NCI-H2171 treated with DMSO at 0.1 percent for 48 hours (cell line): ENCODE measurements at places on chromosomes 7 and 10.

DNA sequence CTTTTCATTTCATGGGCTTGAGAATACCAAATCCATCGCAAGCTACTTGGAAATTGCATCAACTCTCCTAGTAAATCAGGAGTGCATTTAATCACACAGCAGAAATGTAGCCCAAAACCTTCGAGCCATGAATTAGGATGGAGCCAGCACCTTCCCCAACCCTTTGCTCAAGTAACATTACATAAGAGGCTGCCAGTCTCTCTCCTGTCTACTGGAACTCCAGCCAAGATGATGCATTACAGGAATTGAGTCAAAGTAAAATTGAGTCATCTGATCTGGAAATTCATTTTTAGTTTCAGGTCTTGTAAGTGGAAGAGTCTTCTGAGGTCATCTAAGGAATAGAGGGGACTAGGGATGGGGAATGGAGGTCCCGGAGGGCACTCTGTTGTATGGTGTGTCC is 69.7 kb upstream of the FHIP2A start:
- DNase-seq: no peak

- no peak for DNase-seq
Observed at GRCh38 chr7:8499128-8499527, 65.7 kb downstream of the NXPH1 start.

- DNase-seq: no peak
Observed at GRCh38 chr10:15626937-15627336, 92.8 kb downstream of the ITGA8 start.

DNA sequence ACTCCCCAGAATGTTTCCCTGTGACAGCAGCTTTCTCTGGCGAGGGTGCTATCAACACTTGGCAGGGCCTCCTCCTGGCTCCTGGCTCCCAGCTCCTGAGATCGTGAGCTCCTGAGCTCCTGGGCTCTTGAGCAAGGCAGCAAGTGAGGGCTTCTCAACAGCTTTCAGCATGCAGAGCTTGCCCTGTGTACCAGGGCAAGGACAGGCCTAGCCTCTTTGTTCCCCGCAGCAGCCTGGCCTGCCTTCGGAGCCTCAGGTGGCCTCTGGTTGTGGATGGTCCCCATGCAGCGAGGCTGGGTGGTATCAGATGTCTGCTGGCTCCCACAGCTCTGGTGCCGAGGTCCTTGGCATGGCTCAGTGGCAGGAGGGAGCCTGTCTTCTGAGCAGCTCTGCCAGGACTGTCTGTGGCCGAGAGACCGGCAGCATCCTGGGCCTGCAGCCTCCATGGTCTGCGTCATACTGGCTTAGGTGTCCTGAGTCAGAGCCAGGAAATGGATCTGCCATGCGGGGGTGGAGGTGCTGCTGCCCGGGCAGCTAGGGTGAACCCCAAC is 44.2 kb downstream of the ZMIZ1 start:
- DNase-seq: peak; percentile 5

- no peak for DNase-seq
Observed at GRCh38 chr10:72659694-72660093, 32.2 kb upstream of the MCU start.

DNA sequence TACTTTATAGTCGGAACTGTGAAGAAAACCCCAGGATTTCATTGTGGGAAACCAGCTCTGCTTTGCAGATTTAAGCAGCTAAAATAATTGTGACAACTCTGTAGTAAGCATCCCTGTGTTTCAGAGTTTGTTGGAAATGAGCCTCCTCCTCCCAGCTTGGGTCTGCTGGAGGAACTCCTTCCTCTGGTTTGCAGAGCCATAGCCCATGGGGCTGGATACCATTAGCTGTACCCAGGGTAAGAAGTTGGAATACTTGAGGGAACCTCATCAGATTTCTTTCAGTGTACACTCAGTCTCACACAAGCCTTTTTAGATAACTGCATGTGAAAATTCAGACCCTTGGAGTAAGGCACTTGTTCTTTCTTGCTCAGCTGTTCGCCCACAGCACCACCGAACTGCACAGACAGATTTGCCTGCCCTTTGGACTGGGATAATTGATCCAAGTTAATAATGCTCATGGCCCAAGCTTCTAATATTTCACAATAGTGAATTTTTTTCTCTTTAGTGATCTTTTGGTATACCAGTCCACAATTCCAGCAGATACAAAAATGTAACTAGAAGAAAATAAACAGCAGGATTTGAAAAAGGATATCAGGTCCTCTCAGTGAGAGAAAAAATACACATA is 467.4 kb upstream of the FZD8 start:
- no peak for DNase-seq

GRCh38 chr10:81101062-81101461 is 563.4 kb downstream of the SH2D4B start:
- no peak for DNase-seq

- no peak for DNase-seq
Observed at GRCh38 chr7:21071561-21072501, 285.1 kb upstream of the SP8 start.

GRCh38 chr7:142375710-142376313 is 118.0 kb upstream of the PRSS58 start:
- DNase-seq: no peak

GRCh38 chr7:92843034-92843760 is 6.8 kb upstream of the CDK6 start:
- no peak for DNase-seq

GRCh38 chr7:39909526-39909925 is 40.5 kb upstream of the CDK13 start:
- no peak for DNase-seq

GRCh38 chr10:128210215-128211063 is 84.2 kb upstream of the MKI67 start:
- DNase-seq: no peak

- DNase-seq: peak; percentile 4
Observed at GRCh38 chr7:30212701-30213111, 71.7 kb upstream of the ZNRF2 start.

DNA sequence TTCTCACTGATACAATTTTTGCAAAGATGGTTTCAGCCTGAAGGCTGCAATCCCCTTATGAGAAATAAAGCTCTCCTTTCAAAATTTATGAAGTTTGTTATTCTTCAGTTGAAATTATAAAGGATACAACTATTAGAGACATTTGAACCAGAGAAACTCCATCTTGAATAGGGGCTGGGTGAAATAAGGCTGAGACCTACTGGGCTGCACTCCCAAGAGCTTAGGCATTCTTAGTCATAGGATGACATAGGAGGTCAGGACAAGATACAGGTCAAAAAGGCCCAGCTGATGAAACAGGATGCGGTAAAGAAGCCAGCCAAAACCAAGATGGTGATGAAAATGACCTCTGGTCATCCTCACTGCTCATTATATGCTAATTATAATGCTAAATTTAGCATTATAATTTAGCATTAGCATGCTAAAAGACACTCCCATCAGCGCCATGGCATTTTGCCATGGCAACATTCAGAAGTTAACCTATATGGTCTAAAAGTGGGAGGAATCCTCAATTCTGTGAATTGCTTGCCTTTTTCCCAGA is 22.4 kb upstream of the IFIT1B start:
- no peak for DNase-seq

DNA sequence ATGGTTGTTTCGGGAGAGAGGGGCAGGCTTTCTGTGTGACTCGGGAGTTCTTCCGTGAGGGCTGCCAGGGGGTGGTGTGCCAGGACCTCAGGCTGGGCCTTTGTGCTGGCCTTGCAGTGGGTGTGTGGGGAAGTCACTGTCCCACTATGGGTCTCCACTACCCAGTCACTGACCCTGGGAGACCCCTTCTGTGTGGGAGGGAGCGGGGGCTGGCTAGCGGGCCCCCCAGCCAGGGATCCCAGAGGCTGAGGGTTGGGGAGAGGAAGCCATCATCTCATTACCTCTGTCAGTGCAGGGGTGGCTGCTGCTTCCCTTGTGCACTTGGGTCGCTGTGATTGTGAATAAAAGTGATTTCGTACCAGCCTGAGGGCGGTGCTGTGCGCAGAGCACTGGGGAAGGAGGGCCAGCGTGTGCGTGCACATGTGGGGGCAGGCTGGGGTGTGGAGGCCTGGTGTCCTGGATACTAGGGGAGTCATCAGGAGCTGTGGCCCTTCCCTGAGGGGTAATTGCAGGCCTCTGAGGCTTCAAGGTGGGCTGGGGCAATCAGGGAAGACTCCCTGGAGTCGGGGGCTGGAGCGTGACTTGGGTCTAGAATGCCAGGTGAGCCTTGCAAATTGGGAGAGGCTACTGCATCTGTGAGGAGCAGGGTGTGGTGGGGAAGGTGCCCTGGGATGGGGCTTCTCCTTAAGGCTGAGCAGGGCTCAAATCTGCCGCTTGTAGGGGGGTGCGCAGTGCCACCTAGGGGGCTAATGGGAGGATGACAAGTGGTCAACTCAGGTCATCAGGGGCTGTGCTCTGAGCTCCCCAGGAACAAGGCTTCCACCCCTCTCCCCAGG is 98.9 kb downstream of the NEURL1 start:
- DNase-seq: peak; percentile 28

GRCh38 chr10:91367127-91367531 is 43.0 kb upstream of the HECTD2 start:
- no peak for DNase-seq

DNA sequence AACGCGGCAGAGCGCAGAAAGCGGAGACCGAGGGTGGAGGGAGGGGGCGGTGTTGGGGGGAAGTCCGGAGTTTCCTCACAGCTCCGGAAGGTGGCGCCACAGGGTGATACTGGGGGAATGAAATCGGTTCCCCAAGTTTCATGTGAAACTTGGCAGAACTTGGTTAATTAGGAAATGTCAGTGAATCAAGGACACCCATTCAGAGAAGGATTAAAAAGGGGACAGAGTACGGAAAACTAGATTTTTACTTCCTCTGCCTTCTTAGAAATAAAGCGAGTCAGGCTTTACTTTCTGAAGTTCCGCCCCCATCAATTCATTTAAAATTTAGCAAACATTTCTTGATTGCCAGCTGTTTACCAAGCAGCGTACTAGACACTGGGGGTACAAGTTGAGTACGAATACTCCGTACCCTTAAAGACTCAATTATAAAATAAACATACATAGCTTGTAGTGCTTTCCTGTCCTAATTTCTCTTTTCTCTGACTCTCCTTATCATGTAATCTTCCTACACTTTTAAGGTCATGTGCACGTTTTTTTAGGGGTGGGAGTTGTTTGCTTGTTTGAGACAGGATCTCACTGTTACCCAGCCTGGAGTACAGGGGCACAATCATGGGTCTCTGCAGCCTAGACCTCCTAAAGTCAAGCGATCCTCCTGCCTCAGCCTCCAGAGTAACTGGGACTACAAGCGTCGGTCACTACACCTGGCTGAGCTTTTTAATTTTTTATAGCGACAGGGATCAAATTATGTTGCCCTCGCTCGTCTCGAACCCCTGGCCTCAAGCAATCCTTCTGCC is 644 bp upstream of the ABI1 start:
- no peak for DNase-seq

DNA sequence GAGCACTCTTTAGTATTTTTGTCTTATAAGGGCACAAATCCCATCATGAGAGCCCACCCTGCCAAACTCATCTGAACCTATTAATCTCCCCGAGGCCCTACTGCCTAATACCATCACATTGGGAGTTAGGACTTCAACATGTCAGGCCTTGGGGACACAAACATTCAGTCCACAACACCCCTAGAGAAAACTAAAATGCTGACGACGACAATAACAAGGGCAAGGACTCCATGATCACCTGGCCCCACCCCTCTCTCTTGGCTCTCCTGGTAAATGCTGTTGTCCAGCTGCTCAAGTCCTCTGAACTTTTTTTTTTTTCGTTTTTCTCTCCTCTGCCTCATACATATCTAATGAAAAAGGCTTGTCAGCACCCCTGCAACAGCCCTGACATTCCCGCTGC is 118.8 kb upstream of the MKI67 start:
- DNase-seq: no peak

- DNase-seq: peak; percentile 48
Observed at GRCh38 chr7:82275342-82275741, 168.2 kb downstream of the CACNA2D1 start.

- DNase-seq: no peak
Observed at GRCh38 chr10:92112462-92112861, 178.4 kb downstream of the CPEB3 start.

- DNase-seq: no peak
Observed at GRCh38 chr7:37541810-37542443, 93.3 kb upstream of the ELMO1 start.

GRCh38 chr10:4384245-4384644 is 441.8 kb upstream of the AKR1E2 start:
- no peak for DNase-seq

DNA sequence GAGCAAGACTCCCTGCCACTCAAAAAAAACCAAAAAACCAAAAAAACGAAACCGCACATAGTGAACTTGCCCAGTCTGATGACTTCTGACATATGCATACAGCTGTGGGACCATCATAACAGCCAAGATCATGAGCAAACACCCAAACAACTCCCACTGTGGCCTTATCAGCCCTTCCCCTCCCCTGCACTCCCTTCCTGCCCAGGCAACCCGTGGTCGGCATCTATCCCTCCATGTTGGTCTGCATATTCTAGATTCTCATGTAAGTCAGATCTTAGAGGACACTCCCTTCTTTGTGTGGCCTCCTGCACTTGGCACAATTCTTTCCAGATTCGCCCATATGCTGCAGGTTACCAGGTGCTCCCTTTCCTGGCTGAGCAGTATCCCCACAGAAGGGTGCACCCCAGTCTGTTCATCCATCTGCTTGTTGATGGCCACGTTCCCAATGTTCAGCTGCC is 72.8 kb downstream of the GNA12 start:
- peak; percentile 76 for DNase-seq

DNA sequence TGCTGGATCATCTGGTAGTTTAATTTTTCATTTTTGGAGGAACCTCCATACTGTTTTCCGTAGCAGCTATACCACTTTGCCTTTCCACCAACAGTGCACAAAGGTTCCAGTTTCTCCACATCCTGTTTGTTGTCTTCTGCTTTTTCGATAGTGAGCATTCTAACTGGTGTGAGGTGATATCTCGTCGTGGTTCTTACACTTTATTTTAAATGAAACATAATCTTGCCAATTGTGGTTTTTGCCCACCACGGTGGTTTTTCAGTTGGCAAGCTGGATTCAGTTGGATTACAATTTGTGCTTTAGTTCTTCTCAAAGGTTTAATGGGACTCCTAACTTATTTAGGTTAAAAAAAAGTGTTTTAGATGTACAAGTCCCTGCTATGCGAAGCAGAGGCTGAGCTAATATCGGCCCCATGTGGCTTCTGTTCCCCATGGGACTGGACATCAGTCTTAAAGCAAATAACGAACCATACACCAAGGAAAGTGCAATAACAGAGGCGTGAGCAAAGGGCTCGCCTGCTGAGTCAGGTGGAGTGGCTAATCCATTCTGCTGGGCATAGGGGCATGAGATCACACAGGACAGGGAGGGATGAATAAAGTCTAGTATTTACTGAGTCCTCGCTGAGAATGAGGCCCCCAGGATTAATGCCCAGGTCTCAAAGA is 153.6 kb downstream of the AOAH start:
- DNase-seq: no peak

- no peak for DNase-seq
Observed at GRCh38 chr10:68784476-68784875, 42.9 kb upstream of the STOX1 start.

GRCh38 chr10:10589540-10590303 is 427.9 kb upstream of the CELF2 start:
- no peak for DNase-seq

- DNase-seq: no peak
Observed at GRCh38 chr7:12554351-12554750, 16.2 kb upstream of the SCIN start.
